Activated T-cell treated with anti-CD3 and anti-CD28 coated beads for 4 hours (primary cell): ENCODE measurements at places on chromosomes 16 and 17.
A peak's percentile ranks its signal among the peaks of the same experiment; 100 is the strongest.

DNA sequence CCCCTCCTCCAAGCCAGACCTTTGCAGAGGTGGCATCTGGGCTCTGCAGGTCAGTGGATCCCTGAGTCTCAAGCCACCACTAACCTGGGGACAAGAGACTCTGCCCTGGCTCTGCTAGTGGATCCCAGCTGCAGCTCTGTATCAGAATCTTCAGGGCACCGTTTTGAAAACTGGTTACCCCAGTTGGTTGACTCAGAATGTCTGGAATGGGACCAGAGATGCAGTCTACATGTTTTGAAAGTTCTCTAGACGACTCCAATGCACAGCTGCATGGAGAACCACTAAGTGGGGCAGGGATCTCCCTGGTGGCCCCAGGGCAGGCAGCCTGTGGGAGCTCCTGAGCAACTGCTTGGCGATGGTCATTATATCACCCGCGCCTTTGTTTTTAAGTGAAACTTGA, 34.1 kb upstream of the ADORA2B start:
- DNase-seq, result no peak

DNA sequence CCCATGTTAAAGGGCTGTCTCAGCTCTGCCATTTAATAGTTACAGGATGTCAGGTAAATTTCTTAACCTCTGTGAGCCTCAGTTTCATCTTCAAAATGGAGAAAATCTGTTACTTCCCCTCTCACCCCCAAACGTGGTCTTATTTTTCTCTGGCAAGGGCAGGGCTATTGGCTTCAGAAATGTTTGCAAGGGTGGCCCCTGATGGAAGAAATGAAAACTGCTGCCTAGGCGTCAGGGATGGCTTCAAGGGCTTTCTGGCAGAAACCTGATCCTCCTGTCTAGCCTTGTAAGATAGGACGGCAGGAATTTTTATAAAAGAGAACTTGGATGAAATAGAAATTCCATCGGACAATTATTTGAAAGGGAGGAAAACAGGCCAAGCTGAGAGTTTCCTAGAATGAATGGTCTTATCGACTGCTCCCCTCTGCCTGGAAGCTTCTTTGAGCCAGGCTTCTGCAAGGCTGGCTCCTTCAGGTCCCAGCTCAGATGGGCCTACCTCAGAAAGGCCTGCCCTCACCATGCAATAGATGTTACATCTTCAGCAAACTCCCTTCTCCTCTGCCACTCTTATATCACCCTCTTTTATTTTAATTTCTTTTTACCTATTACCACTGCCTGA, 43.0 kb upstream of the TANGO6 start:
- peak; percentile 11 for DNase-seq

- DNase-seq, result peak; percentile 69
These were observed 12.6 kb upstream of the ATP6V0C start for GRCh38 chr16:2500918-2501750.

DNA sequence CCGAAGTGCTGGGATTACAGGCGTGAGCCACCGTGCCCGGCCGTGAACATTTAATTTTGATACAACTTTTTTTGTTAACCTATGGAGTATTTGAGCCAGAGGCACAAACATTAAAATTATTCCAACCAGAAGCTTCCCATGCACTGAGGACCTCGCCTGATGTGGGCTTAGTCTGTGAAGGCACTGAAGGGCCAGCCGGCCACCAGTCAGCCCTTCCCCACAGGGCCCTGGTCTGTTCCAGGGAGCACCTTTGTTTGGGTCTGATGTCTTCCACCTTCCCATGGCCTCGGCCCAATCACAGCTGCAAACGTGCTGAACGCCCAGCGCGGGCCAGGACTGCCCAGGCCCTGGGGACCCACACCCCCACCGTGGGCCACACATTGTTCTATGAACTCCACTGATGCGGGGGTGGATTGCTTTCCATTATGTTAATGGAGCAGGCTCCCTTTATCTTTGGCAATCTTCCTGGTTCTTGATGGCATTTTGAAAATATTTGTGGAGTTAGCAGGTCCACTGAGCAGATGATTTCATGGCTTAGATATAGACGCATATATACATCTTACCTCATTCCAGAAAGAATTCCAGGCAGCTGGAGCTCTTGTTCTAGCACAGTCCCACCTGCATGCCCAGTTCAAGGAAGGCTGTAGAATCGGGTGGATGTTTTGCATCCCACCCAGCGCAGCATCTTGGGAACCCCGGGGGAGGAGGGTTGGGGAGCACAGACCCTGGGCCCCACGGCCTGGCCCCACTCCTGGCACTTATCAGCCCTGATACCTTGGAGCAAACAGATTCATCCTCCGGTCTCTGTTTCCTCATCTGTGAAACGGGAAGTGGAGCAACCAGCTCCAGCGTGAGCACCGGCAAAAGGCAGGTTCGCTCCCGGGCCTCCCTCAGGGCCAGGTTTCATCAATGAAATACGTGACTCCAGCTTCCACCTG, 14.5 kb downstream of the SPIRE2 start:
- DNase-seq, result no peak

DNA sequence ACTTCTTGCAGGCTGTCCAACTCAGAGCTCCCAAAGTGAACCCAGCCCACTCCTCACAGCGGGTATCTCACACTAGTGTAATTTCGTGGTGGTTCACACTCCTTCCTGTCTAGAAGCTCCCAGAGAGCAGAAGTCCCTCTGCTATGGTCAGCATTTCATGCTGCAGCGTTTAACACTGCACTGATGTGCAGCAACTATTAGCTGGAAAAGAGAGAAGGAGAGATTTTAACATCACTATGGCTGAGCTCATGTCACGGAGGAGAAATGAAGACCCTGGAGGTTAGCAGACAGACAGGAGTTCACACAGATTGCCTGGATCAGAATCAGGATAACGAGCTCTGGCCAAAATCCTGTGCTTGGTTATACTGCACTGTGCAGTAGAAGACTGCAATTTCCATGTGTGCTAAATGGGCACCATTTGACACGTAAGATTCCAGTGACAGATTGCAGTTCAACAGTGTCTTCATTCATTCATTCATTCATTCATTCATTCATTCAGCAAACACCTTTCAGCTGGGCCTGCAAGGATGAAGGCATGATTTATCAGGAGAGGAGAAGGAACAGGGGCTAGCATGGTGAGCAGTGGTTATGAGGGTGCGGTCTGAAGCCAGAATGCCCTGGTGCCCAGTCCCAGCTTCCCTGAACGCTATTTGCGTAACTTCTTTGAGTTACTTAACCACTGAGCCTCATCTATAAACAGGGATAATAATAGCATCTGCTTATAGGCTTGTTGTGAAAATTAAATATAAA, 5.3 kb upstream of the CCL1 start:
- DNase-seq, result no peak

- DNase-seq, result no peak
These were observed 30.6 kb downstream of the MYO18A start for GRCh38 chr17:29149431-29150064.

GRCh38 chr16:1034230-1035065, 38.1 kb upstream of the SSTR5 start:
- DNase-seq, result no peak
